ENCODE measurements at places on chromosomes 5 and 9.

- peak; percentile 3 for DNase-seq
These were observed 84.5 kb downstream of the RFX3 start for GRCh38 chr9:3441197-3441816.

DNA sequence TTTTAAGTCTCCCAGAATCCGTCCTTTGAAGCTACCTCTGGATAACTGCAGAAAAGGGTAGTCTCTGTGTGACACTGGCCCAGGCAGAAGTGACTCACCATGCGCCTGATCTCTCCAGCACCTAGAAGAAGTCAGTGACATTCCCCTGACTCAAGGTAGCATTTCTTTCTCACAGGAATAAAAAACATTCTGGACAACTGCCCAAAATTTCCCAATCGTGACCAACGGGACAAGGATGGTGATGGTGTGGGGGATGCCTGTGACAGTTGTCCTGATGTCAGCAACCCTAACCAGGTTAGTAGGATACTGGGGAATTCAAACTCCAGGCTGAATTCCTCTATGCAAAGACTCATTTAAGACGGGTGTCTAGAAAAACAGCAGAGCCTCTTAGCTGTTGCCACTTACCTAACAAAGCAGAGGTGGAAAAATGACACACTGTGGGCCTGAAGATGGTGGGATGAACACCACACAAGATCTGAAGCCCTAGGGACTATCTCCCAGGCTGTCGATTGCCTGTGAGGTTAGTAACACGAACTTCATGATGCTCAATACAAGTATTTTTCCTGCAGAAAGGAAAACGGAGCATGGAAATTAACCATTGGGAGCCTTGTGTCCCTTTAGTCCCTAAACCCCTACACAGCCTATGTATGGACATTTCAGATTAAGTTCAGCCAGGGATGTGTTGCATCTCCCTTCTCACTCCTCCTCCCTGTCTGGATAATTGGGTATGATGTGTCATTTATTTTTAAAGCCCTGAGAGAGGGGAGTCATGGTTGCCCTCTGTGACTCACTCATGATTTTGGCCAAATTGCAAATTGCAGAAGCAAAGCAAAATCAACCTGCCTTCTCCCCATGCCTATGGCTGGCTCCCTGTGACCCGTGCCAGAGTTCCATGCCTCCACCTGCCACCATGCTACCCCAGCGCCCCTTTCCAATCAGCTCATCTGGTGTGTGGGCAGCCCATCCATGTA lies 37.2 kb downstream of the THBS4 start:
- DNase-seq: no peak

DNA sequence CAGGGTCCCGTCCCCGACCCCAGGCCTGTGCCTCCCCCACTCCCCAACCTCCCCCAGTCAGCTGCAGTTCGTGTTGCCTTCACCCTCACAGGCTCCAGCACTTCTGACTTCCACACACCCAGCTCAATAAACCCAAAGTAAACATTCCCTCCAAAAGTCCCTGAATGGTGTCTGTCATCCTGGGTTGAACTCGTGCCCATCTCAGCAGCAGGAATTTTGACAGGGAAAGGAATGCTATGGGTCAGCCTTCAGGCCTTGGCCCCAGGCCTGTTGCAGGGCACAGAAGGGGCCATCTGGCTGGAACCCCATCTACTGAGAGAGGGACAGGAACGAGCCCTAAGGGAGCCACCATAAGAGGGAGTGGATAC lies 29.6 kb upstream of the CNOT6 start:
- no peak for DNase-seq

GRCh38 chr9:132716007-132716406 lies 45.7 kb downstream of the GTF3C4 start:
- DNase-seq: no peak

- DNase-seq: no peak
These were observed 109.8 kb upstream of the MSX2 start for GRCh38 chr5:174614500-174615135.

GRCh38 chr9:95627802-95628201 lies 111.0 kb upstream of the PTCH1 start:
- no peak for DNase-seq

- DNase-seq: no peak
These were observed 51.7 kb upstream of the TUT7 start for GRCh38 chr9:86405926-86406325.

- no peak for DNase-seq
These were observed 37.9 kb downstream of the TNFAIP8 start for GRCh38 chr5:119393746-119394145.

GRCh38 chr9:129201866-129202265 lies 23.8 kb upstream of the IER5L start:
- no peak for DNase-seq

GRCh38 chr9:136634904-136635303 lies 27.8 kb upstream of the EGFL7 start:
- no peak for DNase-seq

GRCh38 chr9:28365020-28365640 lies 791.8 kb upstream of the C9orf72 start:
- DNase-seq: no peak

DNA sequence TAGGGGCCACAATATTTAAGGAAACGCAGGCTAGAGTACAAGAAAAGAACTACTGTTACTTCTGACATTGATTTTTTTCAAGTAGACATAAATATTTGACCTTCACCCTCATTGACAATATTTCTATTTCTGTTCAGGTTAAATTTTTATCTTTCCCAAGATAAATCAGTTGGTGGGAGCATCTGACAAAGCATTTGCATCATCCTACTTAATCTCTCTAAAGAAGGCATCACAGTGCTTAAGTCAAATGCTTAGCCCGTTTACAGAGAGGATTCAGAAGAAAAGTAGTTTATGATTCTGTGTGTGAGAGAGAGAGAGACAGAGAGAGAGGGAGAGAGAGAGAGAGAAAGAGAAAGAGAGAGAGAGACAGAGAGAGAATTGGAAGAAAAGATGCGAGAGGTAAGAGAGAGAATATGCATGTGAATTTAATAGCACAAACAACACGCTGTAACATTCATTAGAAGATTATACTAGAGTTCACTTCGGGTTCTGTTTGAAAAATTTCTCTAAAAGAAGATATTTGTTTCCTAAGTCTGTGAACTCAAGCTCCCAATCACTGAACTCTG lies 1093.3 kb upstream of the CDH6 start:
- no peak for DNase-seq

DNA sequence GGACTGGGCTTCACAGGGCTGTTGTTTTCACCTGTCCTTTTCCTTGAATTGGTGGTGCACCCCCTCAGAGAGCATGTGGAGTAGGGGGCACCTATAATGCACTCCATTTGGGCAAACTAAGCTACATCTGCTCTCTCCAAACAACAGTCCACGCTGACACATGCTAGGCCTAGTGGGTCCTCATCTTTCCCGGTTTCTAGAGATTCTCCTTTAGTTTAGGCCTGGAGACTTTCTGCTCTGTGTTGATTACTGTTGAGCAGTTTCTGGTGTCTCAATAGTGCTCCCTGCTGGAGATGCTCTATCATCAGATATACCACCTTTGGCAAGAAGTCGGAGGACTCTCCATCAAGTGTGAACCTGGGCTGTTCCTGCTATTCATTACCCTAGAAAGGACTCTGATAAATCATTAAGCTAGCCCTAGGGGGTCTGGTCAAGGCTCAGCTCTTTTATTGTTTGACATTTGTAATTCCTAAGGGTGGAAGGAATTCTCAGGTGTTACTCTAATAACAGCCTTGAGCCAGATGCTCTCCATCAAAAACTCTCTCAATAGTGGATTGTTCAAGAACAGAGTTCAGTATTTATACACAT lies 64.0 kb upstream of the FYB1 start:
- peak; percentile 25 for DNase-seq

Data from activated CD8-positive, alpha-beta memory T cell treated with anti-CD3 and anti-CD28 coated beads for 1 hour (primary cell).